Stimulated activated CD8-positive, alpha-beta memory T cell treated with anti-CD3 and anti-CD28 coated beads, Interleukin-15, amount 100 ng/mL, for 4 hours (primary cell): ENCODE measurements at places on chromosomes 1 and 21.

GRCh38 chr1:204624631-204625216 lies 60.8 kb downstream of the LRRN2 start:
- no peak for DNase-seq

DNA sequence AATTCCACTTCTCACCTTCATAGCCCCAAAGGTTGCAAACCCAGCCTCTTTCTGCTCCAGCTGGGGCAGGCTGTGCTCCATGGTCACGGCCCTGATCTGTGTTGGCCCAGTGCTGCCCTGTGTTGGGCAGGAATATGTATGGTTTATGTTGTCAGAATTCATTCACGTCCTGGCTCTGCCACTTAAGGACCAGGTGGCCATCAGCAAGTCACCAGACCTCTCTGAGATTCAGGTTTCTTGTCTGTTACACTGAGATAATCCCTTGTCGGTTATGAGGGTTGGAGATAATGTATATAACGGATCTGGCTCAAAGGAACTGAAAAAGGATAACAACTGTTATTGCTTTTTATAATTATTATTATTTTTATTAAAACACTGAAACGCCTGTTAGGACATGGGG lies 39.1 kb upstream of the SELENON start:
- no peak for DNase-seq

- no peak for DNase-seq
Observed at GRCh38 chr1:5570931-5571330, 421.3 kb downstream of the NPHP4 start.

DNA sequence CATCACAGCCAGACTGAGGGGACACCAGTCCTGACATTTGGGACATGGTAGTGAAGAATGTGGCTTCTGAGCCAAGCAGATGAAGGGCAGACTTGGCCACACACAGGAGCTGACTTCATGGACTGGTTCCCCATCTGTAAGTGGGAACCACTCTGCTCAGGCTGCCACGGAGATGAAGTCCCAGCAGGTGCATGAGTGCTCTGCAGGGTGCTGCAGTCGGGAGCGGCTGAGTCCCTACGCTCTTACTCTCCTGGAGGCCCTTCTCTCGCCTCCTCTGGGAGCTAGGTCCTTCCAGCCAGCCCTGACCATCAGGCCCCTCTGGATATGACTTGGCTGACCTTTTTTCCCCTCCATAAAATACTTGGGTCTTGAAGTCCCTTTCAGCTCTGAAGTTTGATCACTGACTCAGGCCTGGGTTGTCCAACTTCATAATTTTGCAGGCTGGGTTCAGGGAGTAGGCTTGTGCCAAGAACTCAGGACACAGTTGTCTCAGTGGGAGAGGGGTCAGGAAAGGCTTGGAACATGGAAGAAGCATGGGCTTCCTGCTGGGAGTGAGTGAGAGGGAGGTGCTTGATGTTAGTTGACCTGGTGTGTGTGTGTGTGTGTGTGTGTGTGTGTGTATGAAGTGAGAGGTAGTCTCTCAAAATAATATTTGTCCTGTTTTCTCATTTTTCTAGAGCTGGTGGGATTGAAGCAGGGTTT lies 21.0 kb upstream of the EPS8L3 start:
- no peak for DNase-seq
